Colonic mucosa (tissue), 4 donors: ENCODE measurements at places on chromosomes 12 and 14. TPM values are rescaled to one million over a fixed set of nuclear protein-coding genes. Genes with fewer than 3 reads are reported as not detected.

- no peak for DNase-seq
These were observed 46.0 kb upstream of the FOS start for GRCh38 chr14:75232597-75232996.

GRCh38 chr12:21330682-21331253 lies 3.9 kb downstream of the SLCO1A2 start:
- no peak for DNase-seq

- DNase-seq: no peak
These were observed 74.9 kb downstream of the RBM19 start for GRCh38 chr12:113891167-113891692.

GRCh38 chr12:88026196-88026595 lies 3.0 kb downstream of the C12orf50 start:
- no peak for DNase-seq

DNA sequence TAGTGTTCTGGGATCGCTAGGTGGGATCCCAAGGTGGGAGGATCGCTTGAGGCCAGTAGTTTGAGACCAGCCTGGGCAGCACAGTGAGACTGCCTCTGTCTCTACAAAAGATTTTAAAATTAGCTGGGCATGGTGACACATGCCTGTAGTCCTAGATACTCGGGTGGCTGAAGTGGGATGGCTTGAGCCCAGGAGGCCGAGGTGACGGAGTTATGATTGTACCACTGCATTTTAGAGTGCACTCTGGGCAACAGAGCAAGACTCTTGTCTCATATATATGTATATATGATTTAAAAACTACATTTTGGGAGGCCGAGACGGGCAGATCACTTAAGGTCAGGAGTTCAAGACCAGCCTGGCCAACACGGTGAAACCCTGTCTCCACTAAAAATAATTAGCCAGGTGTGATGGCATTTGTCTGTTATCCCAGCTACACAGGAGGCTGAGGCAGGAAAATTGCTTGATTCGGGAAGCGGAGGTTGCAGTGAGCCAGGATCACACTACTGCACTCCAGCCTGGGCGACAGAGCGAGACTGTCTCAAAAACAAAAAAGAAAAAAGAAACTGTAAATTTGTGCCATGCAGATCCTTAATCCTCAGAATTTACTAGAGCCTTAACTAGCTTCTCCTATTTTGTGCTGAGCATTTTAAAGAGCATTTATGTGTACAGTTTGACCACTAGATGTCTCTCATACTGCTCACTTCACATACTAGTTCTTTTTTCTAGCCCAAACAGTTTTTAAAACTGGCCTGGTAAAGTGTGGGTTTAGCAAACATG lies 114.8 kb downstream of the MON2 start:
- no peak for DNase-seq

DNA sequence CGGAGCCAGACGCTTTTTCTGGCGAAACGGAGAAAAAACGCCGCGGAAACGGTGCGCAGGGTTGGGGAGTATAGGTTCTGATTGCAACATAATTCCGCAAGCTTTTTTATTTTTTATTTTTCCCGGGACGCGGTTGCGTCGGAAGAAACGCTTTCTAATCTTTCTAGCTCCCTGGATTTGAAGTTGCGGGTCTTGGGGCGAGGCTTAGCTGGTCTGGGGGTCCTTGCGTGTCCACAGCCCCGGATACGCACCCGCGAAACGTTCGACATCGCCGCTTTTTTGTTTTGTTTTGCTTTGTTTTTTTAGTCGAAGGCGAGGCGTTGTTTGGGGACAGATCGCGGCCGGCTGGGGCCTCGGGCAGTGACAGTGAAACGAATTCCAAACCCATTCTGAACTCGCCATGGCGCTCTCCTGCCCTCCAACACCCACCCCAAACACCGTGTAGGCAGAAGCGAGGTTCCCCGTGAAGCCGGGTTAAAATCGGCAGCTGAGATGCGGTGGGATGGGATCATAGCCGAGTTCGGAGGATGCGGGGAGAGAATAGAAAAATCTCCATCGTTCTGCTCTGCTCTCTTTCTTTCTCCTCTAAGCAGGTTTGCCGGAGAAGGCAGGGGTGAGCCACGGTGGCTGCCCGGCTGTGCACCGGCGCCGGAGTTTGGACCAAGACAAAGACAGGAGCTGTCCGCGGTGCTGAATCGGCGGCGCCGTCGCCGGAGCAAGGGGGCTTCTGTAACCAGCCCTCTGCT lies 8.1 kb upstream of the LHX5 start:
- DNase-seq: peak; percentile 21

DNA sequence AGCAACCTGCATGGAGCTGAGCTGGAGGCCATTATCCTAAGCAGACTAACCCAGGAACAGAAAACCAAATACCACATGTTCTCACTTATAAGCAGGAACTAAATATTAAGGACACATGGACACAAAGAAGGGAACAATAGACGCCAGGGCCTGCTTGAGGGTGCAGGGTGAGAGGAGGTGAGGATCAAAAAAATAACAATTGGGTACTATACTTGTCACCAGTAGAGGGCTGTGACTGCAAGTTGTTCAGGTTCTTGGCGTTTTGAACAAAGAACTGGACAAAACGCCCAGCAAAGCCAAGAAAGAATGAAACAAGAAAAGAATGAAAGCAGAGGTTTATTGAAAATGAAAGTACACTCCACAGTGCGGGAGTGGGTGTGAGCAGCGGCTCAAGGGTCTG lies 208.5 kb upstream of the NEDD1 start:
- DNase-seq: no peak

DNA sequence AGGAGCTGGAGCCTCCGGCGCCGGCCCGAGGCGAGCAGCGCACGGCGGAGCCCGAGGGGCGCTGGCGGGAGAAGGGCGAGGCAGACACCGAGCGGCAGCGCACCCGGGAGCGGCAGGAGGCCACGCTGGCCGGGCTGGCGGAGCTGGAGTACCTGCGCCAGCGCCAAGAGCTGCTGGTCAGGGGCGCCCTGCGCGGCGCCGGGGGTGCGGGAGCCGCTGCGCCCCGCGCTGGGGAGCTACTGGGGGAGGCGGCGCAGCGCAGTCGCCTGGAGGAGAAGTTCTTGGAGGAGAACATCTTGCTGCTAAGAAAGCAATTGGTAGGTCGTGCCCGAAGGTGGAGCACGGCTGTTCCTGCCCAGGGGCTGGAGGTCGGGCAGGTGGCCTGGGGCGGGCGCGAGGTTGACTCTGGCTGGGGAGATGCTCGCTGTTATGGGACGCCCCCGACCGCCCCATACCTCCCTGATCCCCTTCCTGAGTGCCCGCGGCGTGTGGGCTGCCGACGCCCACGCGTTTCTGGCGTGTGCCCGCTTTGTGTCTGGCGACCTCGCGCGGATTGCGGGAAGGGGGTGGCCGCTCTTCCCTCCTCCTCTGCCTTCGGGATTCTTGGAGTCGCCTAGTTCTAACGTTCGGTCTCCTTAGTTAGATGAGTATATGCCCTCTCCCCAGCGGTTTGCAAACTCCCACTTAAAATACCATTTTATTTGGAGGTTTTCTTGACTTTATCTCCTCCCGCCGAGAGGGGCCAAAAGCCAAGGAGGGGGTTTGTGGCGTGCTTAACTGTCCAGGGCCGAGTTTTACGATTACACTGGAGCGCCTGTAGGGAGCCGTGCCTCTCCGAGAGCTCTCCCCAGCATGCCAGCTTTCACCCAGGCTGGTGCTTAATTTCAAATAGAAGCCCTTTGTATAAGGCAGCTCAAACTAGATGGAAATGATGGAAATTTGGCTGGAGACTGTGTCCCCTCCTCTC lies 752 bp downstream of the DACT1 start:
- peak; percentile 24 for DNase-seq

- DNase-seq: no peak
These were observed 93.1 kb downstream of the ADCK1 start for GRCh38 chr14:77892890-77893484.

GRCh38 chr12:68673788-68674187 lies 13.0 kb upstream of the NUP107 start:
- no peak for DNase-seq

GRCh38 chr14:96098309-96098998 lies 59.3 kb downstream of the C14orf132 start:
- peak; percentile 51 for DNase-seq

DNA sequence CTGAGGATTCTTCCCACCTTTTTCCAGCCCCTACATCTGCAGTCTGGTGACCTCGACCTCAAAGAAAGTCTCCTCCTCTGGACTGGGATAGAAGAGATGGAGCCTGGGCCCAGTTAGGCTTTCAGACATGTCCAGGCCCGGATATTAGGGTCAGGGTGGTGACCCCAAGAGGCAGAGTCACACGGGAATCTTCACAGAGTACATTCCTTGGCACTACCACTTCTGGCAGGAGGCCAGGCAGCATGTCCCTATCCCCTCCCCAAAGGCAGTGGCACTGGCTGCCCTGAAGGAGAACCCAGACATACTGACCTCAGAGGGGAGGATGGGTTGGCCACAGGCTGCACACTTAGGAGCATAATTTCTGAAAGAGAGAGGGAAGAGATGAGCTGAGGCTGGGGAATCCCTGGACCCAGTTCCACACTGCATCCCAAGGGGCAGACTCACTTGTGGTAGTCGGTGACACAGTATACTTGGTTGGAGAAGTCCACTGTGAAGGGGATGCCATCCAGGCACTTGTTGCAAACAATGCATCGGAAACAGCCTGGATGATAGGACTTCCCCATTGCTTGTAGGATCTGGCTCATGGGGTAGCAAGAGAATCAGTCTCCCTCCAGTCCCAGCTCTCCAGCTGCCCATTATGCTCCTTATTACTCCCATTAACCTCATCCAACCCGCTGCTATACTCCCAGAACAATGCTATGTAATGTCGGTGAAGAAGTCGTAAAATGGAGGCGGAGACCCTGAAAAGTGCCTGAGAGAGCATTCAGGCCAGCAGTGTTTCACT lies 7.6 kb downstream of the AJUBA start:
- no peak for DNase-seq

GRCh38 chr14:105074601-105075053 lies 9.4 kb upstream of the GPR132 start:
- no peak for DNase-seq

DNA sequence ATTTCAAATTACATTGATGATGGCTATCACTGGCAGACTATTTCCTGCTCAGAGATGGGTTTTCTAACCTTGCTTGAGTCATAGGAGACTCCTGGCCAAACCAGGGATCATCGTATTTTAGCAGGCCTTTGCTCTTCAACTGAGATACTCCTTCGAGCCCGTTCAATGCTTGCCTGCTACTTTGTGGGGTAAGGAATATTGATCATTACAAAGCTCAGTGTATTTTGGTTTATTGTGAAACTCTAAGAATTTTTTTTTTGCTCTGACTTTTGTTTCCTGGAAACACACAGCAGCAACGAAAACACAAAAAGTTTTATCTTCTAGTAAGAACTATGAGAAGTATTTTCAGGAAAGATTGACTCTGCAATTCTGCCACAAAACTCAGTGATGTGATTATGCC lies 4.1 kb downstream of the GPRC5D start:
- no peak for DNase-seq

- no peak for DNase-seq
These were observed 300.5 kb downstream of the PRKD1 start for GRCh38 chr14:29627137-29627536.

- DNase-seq: no peak
These were observed 5.8 kb downstream of the KERA start for GRCh38 chr12:91052026-91052425.

GRCh38 chr12:47207829-47208248 lies 128.1 kb upstream of the AMIGO2 start:
- no peak for DNase-seq

DNA sequence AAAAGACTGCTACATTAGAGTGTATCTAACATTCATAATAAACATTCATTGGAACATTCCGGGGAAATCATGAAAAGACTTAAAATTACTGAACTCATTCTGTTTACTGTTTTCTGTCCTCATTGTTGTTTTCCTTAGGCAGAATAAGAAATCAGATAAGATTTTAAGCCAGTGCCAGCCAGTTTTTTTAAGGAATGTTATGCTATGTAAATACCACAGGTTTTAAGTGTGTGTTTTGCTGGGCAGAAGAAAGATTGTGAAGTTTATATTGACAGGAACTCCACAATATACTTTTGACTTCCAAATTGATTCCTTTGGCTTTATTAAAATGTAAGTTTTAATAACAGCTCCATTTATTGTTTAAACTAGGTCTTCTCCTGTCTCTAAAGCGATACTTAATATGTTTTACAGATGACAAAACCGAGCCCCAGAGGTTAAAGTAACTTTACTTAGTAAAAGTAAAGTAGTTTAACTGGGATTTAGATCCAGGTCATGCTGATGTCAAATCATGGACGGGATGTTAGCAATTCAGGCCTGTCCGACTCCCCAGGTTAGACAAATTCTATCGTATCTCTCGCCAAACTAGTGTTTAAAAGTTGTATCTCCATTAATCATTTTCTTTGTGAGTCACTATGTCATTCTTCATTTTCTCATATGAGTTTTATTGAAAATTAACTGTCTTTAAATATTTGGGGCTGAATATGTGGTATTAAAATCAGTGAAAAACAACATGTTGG lies 1.7 kb downstream of the LARP4 start:
- DNase-seq: no peak

DNA sequence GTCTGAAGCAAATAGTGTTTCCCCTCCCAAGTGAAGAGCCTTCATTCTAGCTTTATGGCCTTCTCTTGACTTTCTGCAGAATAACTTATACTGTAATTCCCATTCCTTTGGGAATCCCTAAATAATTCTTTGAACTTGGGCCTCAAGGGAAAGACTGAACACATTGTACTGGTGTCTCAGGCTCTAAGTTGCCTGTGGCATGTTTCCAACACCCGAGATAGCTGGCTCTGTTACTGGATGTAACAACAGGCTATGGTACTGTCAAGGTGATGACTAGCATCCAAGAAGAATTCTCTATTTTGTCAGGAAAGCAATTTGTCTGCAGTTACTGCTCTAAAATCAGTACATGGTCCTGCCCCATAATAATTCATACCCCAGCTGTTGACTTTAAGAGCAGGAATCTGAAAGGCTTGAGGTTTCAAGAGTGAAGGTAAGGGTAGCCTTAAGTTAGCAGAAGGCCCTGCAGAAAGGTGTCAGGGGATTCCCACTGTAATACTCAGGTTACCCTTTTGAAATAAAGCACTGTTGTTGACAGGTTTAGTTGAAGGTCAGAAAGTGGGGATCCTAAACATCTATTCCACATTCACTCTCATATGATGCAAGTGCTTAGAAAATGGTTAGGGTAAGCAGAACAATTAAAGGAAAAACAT lies 5.2 kb downstream of the GPX2 start:
- DNase-seq: no peak

GRCh38 chr14:52640137-52640536 lies 55.2 kb downstream of the ERO1A start:
- DNase-seq: no peak

GRCh38 chr12:63028951-63029350 lies 94.0 kb upstream of the PPM1H start:
- DNase-seq: no peak

DNA sequence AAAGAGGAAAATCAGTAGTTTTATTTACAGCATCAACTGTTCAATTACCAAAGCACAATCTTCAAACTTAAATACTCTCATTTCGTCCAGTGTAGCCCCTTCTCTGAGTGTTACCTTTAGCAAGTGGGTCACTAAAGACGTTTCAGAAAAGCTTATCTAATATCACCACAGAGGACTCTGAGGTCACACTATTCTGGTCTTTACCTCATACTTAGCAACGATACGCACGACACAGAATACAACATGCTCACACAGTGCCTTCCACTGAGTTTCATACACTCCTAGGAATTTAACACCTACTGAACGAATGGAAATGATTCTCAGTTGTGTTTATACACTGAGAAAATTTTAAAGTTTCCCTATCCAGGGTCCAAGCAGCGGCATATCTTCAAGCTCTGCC lies 2.0 kb downstream of the SYT10 start:
- no peak for DNase-seq

The ITGA5 gene
- total RNA-seq: 120 TPM

The ZFP36L1 gene
- total RNA-seq: 123 TPM

The PPP2R5E gene
- 62.7 TPM for total RNA-seq

The NYNRIN gene
- 26.7 TPM for total RNA-seq

The FOXN4 gene
- total RNA-seq: not detected

The RILPL1 gene
- 2.6 TPM for total RNA-seq
